Breast epithelium (tissue), 4 donors: ENCODE measurements at places on chromosomes 16 and 17.

DNA sequence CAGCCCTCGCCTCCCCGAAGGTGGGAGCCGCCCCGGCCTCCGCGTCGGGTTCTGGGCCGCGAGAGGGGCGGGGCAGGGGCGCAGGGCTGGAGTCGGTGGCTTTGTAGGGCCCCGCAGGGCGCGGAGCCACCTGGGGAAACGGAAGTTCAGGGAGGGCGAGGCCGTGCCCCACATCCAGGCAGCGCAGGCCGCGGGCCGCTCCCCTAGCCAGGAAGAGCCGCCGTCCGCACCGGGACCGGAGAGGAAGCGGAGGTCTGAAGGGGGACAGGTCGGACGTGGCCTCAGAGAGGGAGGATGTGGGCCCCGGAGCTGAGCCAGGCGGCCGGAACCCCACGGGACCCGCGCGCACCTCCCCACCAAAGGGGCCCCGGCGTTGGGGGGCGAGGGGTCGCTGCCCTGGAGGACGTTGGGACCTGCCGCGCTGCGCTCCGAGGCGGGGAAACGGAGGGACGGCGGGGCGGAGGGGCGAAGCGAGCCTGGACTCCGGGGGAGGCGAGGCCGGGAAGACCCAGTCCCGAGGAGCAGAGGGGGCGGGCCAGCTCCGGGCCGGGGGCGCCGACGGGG lies 482 bp upstream of the SLC16A3 start:
- no peak for DNase-seq

DNA sequence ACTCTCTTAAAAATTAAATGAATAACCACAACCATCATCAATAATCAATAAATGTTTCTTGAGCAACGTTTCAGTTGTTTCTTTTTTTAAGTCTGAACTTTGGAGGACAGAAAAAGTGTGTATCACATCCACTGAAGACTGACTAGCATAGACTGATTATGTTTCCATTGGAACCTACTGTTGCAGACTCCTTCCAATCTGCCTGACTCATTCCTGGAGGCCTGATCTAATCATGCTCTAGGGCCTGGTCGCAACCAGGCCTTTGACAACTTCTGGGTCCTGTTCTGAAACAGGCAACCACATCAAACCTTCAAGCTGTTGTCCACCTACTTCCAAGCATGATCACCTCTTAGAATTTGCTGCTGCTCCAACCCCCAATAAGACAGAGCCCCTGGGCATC lies 109.2 kb upstream of the NUDT7 start:
- DNase-seq: no peak

DNA sequence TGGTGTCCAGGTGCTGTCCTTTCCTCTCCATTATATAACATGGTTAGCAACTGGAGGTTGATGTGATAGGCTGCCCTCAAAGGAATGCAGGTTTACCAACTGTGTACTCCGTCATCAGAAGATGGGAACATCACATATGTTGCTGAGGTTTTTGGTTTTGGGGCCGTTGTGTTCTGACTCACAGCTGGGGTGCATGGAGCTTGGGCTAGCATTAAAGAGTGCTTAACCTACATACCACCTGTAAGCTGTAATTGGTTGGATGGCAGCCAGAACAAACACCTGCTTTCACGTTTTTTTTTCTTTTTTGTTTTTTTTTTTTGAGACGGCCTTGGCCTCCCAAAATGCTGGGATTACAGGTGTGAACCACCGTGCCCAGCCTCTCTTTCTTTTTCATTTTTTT lies 20.9 kb downstream of the TMEM11 start:
- DNase-seq: no peak

DNA sequence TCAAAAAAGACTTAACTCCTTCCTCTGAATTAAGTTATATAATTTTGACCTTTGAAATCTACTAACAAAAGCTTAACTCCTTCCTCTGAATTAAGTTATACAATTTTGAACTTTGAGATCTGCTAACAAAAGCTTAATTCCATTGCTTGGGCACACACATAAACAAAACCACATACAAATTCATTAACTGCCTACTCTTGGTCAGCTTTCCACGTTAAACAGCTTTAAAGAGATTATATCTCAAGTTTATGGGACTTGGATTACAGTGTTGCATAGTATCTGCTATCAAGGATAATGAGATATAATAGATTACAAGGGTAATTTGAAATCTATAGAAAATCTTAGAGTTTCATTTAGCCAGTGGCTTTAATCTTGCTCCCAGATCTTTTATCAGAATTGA lies 23.5 kb downstream of the COX10 start:
- DNase-seq: no peak

- no peak for DNase-seq
Observed at GRCh38 chr17:56978441-56979090, 635 bp downstream of the SCPEP1 start.

DNA sequence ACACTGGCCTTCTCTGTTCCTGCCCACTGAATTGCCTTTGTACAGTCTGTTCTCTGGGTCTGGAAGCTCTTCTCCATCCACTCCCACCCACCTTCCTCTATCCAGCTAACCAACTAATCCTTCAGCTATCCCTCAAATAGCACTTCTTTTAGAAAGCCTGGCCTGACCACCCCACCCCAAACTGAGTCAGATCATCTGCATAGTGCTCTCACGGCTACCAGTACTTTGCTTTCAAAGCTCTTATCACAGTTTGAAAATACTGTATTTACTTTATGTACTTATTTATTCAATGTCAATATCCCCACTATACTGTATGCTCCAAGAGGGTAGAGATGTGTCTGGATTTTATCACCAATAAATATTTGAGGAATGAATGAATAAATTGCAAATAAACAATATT lies 4.5 kb upstream of the CLDN7 start:
- DNase-seq: no peak

DNA sequence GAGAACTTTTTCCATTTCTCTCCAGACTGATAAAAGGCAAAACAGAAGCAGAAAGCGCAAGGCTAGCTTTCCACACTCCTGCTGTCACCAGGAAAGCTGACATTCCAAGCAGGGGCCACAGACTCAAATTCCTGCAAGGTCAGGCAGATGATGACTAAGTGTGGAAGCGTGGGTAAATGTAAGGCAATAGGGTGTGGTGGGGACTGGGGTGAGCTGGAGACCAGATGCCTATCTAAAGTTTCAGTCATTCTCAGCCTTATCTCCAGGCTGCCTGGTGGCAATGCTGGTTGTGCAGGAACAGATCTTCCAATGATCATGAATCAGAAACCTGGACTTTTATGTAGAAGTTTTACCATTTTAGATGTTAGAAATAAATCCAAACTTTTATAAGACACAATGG lies 224.1 kb downstream of the GSG1L start:
- no peak for DNase-seq

GRCh38 chr17:236641-237405 lies 55.4 kb upstream of the DOC2B start:
- DNase-seq: no peak

DNA sequence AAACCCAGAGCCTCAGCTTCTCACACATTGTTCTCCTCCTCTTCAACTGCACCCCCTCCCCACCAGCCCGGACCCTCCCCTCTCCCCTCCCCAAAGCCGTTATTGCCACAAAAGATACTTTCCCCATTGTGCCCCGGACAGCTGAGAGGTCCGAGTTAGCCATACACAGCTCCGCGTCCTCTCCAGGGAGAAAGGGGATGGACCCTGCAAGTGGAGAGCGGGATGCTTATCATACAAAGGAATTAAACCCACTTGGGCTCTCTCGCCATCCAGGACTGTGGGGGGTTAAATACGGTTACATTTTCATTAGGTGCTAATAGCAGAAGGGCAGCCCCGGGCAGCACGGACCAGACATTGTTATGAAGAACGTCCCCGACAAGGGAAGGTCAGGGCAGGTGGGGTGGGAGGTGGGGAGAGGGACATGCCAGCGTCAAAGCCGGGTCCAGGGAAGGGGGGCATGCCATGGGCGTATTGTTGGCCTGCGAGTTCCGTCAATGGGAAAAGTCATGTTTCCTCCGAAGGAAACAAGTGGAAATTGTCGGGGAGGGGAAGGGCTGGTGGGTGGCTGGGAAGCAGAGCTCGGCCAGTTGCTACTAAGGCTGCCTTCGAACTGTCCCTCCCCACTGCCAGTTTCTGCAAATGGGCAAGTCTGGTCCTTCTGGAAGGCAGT lies 99.1 kb downstream of the SOX9 start:
- DNase-seq: no peak
